ENCODE measurements at places on chromosomes 12 and 14. TPM values are rescaled to one million over a fixed set of nuclear protein-coding genes. Genes with fewer than 3 reads are reported as not detected.

Gene CLEC9A
- not detected for total RNA-seq

Gene KCNC2
- total RNA-seq = not detected

Gene ZBTB39
- 3.2 TPM for total RNA-seq

Gene CHST11
- total RNA-seq = 13.6 TPM

Gene CLEC12A
- total RNA-seq = not detected

Gene IAPP
- not detected for total RNA-seq

Data from hair follicular keratinocyte (primary cell).